ENCODE measurements at places on chromosomes 11 and 22.

- no peak for DNase-seq
Measured at GRCh38 chr11:36339888-36340287, 43.8 kb downstream of the PRR5L start.

GRCh38 chr22:46381142-46381541 is 45.6 kb downstream of the TRMU start:
- no peak for DNase-seq

GRCh38 chr11:120121336-120121735 is 16.6 kb downstream of the TRIM29 start:
- no peak for DNase-seq

DNA sequence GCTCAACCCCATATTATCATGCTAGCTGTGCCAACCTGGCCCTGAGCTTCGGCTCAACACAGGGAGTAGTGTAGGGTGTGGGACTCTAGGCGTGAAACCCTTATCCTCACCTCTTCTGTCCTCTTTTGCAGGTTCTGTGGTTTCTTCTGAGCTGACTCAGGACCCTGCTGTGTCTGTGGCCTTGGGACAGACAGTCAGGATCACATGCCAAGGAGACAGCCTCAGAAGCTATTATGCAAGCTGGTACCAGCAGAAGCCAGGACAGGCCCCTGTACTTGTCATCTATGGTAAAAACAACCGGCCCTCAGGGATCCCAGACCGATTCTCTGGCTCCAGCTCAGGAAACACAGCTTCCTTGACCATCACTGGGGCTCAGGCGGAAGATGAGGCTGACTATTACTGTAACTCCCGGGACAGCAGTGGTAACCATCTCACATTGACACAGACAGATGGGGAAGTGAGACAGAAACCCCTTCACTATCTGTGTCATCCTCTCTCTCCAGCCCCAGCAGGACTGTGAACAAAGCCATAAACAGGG is 76.4 kb downstream of the GGTLC2 start:
- no peak for DNase-seq

DNA sequence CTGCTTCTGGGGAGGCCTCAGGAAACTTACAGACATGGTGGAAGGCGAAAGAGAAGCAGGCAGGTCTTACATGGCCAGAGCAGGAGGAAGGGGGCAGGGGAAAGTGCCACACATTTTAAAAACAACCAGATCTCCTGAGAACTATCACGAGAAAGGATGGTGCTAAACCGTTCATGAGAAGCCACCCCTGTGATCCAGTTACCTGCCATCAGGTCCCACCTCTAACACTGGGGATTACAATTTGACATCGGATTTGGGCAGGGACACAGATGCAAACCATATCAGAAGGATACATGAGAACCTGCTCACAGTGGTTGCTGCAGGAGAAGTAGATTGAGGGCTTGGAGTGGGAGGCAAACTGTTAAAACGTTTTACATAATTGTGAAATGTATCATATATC is 152.2 kb downstream of the ADAMTS15 start:
- DNase-seq, result no peak

DNA sequence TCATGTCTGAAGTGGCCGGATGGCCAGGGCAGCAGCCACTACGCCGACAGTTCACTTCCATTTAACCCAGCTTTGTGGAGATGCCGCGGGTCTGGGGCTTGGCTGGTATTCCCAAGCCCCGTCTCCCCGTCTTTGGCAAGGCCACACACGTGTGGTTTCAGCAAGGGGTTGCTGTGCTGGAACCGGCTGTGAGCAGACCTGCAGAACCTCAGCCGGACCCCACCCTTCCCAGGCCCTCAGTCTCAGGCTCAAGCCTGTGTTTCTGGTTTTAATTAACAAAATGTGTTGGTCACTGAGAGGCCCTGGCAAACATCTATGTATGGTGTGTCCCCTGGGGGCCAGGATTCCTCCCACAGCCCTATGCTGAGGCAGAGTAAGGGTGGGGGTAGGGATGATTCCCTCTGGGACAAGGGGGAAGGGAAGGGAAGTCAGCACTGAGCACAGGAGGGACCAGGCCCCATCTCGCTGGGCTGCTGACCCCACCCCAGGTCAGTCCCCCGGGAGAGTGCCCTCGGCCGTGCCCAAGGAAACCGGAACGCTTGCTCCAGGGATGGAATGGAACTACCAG is 9.3 kb downstream of the OSBPL5 start:
- no peak for DNase-seq

DNA sequence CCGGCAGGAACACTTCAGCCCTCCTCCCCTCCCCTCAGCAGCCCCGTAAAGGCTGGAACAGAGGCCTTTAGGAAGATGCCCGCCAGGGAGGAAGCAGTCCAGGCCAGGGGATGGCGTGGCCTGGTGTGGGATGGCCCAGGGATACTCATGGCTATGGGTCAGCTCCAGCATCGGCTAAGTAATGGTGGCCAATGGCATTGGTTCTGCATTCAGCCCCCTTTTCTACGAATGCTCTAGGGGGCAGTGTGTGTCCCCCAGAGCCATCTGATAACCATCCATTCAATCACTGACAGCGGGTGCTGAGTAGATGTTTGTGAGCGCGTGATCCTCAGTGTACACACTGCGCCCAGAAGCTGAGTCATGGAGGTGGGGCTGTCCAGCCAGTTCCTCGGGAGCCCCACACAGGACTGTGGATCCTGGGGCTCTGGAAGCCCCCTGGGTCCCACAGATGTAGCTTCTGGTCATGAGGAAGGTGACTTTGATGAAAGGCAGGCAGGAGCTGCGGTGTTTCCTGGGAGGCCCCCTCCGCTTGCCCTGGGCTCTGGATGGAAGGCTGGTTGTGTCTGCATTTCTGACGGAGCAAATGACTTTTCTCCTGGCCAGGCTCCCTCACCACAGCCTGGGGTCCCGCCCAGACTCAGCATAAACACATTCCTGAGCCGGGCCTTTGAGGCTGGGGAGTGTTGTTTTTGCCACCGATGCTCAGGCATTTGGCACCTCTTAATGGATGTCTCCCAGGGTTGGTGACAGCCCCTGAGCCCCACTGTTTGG is 46.5 kb downstream of the FBLN1 start:
- DNase-seq, result no peak

DNA sequence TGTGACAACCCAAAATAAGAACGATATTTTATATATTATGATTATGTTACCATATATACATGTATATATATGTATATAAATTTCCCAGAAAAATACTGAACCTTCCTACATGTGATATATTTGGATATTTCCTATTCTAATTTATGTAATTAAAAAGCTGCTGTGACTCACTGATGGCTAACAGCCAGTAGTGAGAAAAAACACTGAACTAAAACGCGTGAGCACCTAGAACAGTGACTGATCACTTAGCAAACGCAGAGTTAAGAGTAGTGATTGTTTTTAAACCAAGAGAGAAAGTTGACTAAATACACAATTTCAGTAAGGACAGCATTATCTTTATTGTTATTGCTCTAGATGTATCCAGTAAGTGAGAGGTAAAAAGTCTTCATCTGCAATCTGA is 213.8 kb downstream of the TMEM135 start:
- no peak for DNase-seq

GRCh38 chr11:44003736-44004451 is 43.9 kb upstream of the ACCSL start:
- DNase-seq, result no peak

GRCh38 chr11:20158597-20159257 is 1.5 kb downstream of the DBX1 start:
- DNase-seq, result no peak

GRCh38 chr11:96338910-96339705 is 3.9 kb downstream of the MAML2 start:
- no peak for DNase-seq

DNA sequence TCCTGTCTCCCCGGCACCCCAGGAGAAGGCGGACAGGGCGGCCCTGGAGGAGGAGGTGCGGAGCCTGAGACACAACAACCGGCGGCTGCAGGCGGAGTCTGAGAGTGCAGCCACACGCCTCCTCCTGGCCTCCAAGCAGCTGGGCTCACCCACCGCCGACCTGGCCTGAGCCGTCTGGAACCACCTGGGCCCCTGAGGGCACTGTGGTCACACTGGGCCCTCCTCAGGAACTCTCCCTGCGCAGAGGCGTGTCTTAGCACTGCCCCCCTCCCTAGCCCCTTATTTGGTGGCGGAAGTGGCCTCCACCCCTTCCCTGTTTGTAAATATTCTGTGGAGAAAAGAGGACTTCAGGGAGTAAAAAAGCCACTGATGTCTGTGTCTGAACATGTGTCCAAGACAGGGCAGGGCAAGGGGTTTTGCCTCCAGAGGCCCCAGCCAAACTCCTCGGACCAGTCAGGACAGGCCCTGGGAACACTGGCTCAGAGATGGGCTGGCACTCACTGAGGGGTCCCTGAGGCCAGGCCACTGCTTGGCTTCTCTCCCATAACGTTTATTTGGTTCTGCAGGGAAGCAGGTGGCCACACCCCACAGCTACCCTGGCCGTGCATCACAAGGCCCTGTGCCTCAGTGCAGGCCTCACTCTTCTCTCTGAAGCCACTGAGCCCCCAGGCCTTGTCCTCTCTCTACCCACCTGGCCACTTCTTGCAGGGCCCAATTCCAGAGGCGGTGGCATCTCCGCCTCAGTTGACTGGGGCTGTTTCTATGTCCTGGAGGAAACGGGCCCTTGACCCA is 12.0 kb downstream of the RELA start:
- DNase-seq, result no peak

- no peak for DNase-seq
Measured at GRCh38 chr11:106088896-106089295, 11.4 kb downstream of the AASDHPPT start.

- no peak for DNase-seq
Measured at GRCh38 chr22:36928786-36929535, 15.5 kb downstream of the CSF2RB start.

GRCh38 chr11:124297921-124298320 is 15.8 kb downstream of the OR8D1 start:
- no peak for DNase-seq

- no peak for DNase-seq
Measured at GRCh38 chr11:79742176-79742575, 301.3 kb upstream of the TENM4 start.

GRCh38 chr11:118476676-118477075 is 40.4 kb downstream of the KMT2A start:
- DNase-seq, result no peak

DNA sequence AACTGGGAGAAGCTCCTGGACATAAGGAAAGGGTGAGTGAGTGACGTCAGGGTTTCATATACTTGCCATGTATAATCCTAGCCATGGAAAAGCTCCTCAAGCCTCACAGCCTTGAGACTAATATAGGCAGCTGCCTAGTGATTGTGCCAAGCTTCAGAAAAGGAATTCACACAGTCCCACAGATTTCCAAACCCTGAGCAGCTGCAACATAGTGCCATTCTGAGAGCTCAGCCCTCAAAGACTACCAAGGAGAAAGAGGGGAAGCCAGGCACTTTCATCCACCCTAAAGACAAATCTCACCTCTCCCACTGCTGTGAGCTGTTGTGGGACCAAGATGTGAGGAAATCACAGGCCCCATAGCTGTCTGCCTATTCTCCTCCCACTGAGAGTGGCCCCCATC is 707.9 kb upstream of the ANO5 start:
- DNase-seq, result no peak

- no peak for DNase-seq
Measured at GRCh38 chr11:115221461-115222069, 282.6 kb downstream of the CADM1 start.

DNA sequence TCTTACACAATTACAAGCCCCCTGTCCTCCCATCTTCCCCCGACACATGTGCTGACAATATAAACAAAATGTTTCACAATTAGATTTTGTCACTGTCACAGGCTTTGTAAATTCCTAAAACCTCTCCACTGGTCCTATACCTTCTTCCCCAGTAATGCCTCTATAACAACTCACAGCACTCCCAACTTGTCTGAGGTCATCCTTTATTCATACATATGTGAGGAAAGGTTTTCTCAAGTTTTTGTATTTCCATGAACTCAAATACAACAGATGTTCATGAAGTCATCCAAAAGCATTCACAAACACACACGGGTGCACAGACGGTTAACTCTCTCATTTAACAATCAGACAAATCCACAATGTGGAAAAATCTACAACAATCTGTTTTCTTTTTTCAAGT is 1.9 kb downstream of the OR52H1 start:
- no peak for DNase-seq
